ENCODE measurements at places on chromosomes 3 and 15.

DNA sequence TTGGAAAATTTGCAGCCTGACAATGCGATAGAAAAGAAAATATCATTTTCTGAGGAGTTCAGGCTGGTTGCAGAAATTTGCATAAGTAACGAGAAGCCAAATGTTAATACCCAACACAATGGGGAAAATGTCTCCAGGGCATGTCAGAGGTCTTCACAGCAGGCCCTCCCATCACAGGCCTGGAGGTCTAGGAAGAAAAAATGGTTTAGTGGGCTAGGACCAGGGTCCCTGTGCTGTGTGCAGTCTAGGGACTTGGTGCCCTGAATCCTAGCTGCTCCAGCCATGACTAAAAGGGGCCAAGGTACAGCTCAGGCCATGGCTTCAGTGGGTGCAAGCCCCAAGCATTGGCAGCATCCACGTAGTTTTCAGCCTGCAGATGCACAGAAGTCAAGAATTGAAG lies 14.5 kb upstream of the AP4E1 start:
- no peak for DNase-seq

DNA sequence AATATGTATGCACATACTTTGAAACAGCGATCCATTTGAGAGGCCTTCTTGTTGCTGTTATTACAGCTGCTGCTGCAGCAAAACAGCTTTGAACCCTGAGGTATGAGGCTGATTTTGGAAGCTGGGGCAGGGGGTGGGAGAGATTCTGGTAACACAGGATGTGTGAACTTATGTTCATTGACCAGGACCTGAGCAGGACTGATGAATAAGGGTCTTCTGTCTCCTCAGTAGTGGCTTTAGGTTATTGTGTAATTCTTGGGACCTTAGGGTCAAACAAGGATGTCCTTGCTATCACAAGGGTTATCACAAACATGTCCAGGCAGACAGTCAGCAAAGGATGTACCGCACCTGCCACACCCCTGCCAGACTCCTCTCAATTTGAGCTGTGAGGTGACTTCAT lies 41.6 kb downstream of the CTDSPL start:
- DNase-seq, result no peak

GRCh38 chr3:139185527-139185926 lies 140.8 kb upstream of the PRR23C start:
- no peak for DNase-seq

DNA sequence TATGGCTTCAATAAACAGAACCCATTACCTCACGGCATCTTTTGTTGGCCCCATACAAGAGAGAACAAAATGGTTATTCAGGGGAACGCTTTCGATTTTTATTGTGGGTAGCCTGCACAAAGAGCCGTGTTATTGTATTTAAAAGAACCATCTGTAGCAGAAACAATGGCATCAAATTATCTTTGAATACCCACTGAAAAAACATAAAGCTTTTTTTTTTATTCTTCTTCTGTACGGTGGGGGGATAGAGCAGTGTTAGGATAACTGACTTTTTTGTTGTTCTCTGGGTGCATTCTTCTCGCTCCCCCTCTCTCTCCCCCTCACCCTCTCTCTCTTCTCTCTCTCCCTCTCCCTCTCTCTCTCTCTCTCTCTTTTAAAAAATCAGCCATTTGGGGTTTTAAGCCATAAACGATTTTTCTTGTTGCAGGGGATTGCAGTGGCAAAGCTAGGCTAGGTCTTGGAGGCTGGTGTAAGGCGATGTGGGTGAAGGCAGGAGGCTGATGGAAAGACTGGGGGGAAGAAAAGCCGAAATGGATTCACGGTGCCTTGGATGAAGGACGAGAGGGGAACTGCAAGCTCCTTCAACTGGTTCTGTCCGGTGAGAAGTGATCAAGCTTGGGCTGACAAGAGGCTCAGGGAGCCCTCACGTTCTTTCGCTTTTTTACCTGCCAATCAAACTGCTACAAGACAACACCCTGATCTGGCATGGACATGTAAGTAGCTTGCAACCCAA lies 12.4 kb upstream of the SOX2 start:
- DNase-seq, result no peak

- DNase-seq, result no peak
These were observed 10.3 kb downstream of the GK5 start for GRCh38 chr3:142215106-142215505.

DNA sequence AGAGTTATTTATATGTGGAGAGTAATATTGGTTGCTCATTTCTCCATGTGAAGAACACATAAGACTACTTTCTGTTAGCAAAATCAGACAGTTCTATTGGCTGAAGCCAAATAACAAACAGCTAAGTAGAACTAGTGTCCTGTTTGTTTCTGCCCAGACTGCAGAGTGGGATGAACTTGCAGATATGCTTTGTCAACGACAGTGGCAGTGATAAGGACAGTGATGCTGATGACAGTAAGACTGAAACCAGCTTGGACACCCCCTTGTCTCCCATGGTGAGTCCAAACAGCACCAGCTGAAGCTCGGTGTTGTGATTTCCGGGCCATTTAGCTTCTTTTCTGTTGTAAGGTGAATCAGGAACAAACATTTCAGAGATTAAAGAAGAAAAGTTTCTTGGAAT lies 102.6 kb upstream of the IL12A start:
- DNase-seq, result no peak

DNA sequence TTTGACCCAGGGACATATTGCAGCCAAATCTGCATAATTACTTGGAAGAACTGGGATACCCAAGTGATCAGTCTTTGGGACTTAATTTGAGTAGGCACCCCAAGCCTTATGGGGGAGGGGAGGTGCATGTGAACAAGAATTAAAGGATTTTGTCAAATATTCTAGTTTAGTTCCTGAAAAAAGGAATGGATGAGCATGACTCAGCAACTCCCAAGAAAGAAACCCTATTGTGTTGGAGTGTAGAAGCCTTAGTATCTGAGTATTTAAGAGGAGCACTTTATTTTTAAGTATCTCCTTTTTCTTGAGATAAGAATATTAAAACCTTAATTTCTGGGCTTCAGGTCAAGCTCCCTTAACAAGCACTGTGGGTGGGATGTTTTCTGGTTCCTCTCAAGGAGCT lies 222.4 kb downstream of the CD47 start:
- DNase-seq, result no peak

GRCh38 chr3:53693451-53693850 lies 152.8 kb downstream of the CHDH start:
- no peak for DNase-seq

DNA sequence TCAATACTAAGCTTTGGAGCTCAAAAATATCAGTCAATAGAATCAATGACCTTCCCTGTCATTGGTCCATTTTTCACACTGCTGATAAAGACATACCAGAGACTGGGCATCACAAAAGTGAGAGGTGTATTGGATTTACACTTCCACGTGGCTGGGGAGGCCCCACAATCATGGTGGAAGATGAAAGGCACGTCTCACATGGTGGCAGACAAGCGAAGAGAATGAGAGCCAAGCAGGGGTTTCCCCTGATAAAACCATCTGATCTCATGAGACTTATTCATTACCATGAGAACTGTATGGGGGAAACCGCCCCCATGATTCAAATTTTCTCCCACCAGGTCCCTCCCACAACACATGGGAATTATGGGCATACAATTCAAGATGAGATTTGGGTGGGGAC lies 81.9 kb downstream of the ANXA2 start:
- DNase-seq, result no peak

DNA sequence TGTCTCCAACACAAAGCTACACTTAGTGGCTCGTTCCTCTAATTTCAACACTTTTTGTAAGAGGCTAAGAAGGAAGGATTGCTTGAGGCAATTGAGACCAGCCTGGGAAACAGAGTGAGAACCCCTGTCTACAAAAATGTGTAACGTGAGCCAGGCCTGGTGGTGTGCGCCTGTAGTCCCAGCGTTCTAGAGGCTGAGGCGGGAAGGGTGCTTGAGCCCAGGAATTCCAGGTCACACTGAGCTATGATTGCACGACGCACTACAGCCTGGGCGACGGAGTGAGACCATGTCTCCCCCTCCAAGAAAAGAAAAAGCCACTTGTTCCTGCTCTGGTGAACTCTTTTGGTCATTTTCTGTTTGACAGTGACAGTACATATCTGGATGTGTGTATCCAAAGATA lies 127.9 kb downstream of the GABRB3 start:
- DNase-seq, result no peak

GRCh38 chr3:197908957-197909701 lies 40.9 kb upstream of the RPL35A start:
- no peak for DNase-seq
